ENCODE measurements at places on chromosomes 2 and 18.
A peak's percentile ranks its signal among the peaks of the same experiment; 100 is the strongest.

GRCh38 chr2:74691929-74692328 is 37.9 kb downstream of the SEMA4F start:
- DNase-seq, result no peak

GRCh38 chr2:74250189-74250631 is 51.8 kb downstream of the MTHFD2 start:
- DNase-seq, result peak; percentile 74

- no peak for DNase-seq
Observed at GRCh38 chr2:112150851-112151250, 12.7 kb downstream of the FBLN7 start.

DNA sequence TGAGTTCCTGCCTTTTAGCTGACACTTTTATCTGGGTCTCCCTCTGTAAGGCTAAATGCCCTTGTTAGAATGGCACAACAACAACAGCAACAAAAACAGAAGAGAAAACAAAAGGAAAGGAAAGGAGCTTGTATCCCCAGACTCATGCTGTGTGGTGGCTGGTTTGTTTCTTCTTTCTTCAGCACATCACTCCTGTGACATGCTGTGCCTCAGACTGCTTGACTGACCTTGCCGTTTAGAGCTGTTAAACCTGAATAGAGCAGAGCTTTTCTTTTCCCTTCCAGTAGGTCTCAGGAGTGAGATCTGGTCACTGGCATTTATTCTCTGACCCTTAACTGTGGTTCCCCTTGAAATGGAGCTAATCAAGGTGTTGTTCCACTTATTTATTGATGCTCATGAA is 18.9 kb downstream of the GALNT13 start:
- no peak for DNase-seq

DNA sequence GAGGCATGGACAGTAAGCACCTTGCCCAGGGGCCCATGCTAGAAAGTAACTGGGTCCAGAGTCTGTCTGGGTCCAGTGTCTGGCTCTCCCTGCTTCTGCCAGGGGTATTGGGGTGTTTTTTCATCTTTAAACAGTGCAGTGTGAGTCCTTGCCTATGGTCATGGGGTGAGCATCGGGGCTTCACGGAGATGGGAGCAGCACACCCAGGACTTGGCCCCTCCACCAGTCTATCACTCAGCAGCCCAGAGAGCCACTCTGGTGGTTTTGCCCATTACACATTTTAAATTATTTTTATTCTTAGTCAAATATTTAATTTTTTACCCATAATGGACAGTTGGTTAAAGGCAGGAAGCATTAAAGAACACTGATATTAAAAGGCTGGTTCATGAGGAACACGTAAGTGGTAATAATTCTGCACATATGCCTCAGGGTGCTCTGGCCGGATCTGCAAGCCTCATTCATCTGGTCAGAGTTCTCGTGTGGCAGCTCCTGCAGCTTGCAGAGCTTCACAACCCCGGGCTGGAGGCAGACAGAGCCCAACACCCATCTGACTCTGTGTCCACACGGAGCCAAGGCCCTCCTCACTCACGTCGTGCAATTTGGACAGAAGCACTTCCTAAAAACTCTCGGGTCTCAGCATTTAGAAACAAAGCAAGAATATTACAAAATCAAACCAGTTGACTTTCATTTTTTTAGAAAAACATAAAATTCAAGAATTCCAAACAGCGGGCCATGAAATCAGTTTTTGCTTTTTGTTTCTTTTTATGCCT is 204.1 kb downstream of the CTIF start:
- no peak for DNase-seq

GRCh38 chr2:6748406-6749067 is 117.2 kb downstream of the CMPK2 start:
- DNase-seq, result no peak

GRCh38 chr2:240154606-240155005 is 14.1 kb upstream of the OTOS start:
- DNase-seq, result no peak

DNA sequence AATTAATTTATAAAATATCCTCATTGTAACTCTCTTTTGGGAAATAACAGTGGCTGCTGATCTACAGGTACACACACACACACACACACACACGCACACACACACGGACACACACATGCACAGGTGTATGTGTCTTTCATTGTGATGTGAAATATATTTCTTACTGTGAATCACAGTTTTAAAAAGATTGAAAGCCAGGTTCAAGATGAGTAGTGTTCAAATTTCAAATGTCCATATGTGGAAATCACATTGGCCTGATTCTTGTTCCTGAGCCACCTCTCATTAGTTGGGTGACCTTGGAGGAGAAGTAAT is 372.4 kb downstream of the ALK start:
- DNase-seq, result no peak

- DNase-seq, result no peak
Observed at GRCh38 chr2:187774551-187775071, 220.4 kb upstream of the TFPI start.

DNA sequence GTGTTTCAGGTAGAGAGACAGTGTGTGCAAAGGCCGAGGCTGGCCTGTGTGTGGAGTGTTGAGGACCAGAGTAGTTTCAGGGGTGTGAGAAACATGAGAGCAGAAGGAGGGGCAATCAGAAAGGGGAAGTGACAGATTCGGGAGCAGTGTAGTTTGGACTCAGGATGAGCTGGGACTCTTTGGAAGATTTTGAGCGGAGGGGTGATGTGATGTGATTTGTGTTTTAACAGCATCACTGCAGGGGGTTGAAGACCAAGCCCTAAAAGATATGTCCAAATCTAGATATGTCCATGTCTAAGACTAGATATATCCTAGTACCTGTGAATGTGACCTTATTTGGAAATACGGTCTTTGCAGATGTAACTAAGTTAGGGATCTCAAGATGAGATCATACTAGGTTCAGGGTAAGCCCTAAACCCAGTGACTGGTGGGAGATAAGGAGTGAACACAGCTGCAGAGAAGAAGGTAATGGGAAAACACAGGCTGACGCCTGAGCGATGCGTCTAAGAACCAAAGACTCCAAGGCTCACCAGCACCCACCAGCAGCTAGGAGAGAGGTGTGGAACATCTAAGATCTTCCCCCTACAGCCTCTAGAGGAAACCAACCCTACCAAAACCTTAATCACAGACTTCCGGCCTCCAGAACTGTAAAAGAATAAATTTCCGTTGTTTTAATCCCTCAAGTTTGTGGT is 38.5 kb upstream of the MYO3B start:
- no peak for DNase-seq

GRCh38 chr2:218783688-218784087 is 1.7 kb downstream of the CYP27A1 start:
- no peak for DNase-seq

DNA sequence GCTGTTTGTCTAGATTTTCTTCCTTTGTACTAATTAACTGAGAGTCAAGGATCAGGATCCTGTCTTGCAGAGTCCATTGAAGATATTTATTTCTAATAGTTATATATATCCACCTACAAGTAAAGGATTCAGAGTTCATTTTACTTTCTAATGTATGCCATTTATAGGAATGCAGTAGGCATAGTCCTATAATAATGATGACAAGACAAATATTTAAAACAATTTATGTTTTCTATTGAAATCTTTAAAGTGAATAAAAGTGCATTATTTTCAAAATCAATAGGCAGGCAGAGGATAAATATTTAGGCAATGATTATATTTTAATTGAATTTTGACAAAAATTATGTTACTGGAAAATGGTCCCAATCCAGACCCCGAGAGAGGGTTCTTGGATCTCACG is 1430.8 kb upstream of the NXPH2 start:
- no peak for DNase-seq

GRCh38 chr2:65331336-65332025 is 100.9 kb downstream of the SPRED2 start:
- DNase-seq, result no peak

Data from activated naive CD4-positive, alpha-beta T cell treated with anti-CD3 and anti-CD28 coated beads, Interleukin-2, amount 10 ng/mL, durations not matched to agents 7 days and 5 days (primary cell).